ENCODE measurements at places on chromosomes 1 and 21.
A peak's percentile ranks its signal among the peaks of the same experiment; 100 is the strongest.

- DNase-seq = no peak
Observed at GRCh38 chr1:38418195-38419030, 371.8 kb upstream of the POU3F1 start.

- DNase-seq = no peak
Observed at GRCh38 chr1:193462629-193463320, 276.4 kb upstream of the B3GALT2 start.

GRCh38 chr1:8476006-8476405 is 158.1 kb downstream of the SLC45A1 start:
- DNase-seq = no peak

- DNase-seq = peak; percentile 38
Observed at GRCh38 chr1:7300893-7301663, 470.0 kb upstream of the VAMP3 start.

DNA sequence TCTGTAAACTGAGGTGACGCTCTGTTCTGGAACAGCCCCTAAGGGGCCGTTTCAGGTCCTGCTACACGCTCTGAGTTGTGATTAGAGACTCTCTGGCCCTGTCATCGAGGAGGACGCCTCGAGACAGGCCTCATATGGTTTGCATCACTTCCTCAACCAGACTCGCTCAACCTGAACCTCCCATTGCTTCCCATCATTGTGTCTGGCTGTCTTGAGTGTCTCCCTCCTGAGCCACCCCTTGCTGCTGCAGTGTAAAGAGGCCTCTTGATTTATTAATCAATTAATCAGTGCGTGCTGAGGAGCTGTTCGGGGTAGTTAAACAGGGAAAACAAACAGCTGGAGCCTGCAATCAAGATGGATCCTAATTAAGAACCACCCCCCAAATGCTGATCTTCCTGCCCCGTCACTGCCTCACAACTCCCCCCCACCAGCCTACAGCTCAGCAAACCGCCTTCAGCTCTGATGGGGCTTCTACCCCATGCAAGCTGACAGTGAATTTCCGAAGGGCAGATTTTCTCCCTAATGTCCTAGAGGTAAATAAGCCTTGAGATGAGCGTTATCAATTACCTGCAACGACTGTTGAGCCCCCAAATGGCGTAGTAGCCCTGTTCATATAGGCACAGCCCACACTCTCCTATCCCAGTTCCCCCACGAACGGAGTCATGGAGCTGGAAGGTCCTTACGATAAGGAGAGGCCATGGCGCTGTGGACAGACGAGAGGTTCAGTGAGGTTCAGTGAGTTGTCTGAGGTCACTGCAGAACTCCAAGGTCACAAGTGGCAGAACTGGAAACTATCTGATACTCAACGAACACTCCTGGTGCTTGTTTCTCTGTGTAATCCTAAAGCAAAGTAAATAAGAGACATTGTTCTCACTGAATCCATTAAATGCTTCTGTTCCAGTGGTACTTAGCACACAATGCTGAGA is 210.6 kb downstream of the KIF26B start:
- DNase-seq = no peak

DNA sequence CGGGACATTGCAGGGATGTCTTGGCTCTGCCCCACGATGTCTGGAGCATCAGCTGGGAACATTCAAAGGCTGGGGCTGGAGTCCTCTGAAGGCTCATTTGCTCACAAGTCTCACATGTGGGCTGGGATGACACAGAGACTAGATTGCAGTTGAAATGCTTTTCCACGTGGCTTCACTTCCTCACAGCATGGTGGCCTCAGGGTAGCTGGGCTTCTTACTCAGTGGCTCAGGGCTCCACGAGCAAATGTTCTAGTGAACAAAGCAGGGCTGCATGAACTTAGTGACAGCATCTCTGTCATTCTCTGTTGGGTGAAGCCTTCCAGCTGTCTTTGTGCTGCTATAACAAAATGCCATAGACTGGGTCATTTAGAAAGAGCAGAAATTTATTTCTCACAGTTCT is 247.0 kb upstream of the POU3F1 start:
- DNase-seq = no peak

DNA sequence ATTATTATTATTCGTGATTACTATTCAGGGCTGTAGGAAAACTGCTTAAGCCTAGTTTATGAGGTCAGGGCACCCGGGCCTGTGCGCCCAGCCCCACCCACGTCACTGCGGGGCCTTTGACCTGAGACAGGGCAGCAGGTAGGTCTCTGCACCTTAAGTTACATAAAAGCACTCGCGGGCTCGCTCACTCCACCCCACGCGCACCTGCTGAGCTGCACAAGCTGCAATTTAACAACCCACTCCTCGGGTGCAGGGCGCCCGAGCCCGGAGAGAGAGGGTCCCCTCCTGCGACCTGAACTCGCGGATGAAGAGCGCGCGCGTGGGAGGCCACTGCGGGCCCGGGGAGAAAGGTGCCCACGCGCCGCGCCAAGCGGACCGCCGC is 477 bp downstream of the ICMT start:
- DNase-seq = no peak

- DNase-seq = no peak
Observed at GRCh38 chr1:26283871-26284596, 4.1 kb downstream of the SH3BGRL3 start.

GRCh38 chr1:90579212-90579802 is 137.8 kb downstream of the BARHL2 start:
- DNase-seq = peak; percentile 9

GRCh38 chr1:2050793-2051682 is 827 bp downstream of the PRKCZ start:
- no peak for DNase-seq

- DNase-seq = no peak
Observed at GRCh38 chr1:67390041-67390887, 39.9 kb downstream of the SERBP1 start.

GRCh38 chr1:153565529-153566374 is at the start of gene S100A2:
Gene S100A2 (minus strand): TSS chr1:153565844. CDS start chr1:153563877, 1,967 bp downstream.
- DNase-seq = no peak

- DNase-seq = peak; percentile 56
Observed at GRCh38 chr21:38869946-38870345, 64.2 kb downstream of the ETS2 start.

- DNase-seq = no peak
Observed at GRCh38 chr21:41220208-41220733, 52.3 kb downstream of the BACE2 start.

DNA sequence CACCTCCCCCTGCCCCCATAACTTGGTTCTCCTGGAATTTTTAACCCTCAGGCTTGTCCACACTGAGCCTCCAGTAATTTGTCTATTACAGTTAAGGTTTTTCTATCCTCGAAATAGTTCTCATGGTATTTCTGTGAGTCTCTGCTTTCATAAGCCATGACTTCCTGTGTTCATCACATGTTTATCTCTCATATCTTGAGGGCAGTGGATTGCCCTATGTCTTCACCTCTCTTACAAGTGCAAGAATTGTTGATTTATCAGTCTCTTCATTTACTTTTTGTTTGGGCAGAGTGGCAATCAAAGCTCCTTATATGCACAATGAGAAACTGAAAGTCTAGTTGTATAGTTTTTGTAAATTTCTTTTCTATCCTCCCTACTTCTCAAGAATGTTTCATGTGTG is 328.4 kb downstream of the PLA2G4A start:
- DNase-seq = no peak

GRCh38 chr1:225944951-225945350 is 3.9 kb upstream of the LEFTY2 start:
- DNase-seq = no peak

DNA sequence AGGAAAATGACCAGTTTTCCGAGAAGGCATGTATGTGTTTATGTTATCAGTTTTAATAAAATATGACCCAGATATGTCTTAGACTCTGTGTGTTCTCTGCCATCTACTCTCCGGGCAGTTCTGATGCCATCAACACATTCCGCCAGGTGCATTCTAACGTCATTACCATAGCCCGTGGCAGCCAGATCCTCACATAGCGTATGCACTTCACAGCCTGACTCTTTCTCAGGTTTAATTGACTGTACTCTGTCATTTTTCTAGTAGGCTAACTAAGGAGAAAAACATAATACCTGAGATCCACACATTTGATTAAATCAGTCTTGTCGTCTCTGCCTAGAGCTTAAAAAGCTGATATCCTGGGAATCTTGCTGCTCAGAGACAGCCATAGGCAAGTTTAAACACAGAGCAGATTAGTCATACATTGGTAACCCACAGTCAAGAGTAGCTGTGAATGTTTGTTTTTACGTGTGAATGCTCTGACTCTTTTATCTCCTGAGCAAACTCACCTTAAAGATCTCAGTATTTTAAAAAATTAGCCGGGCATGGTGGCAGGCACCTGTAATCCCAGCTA is 175.9 kb downstream of the GREM2 start:
- DNase-seq = no peak

- no peak for DNase-seq
Observed at GRCh38 chr1:95067568-95067967, 5.2 kb downstream of the ALG14 start.

GRCh38 chr1:22052115-22053016 is at the start of gene CDC42:
Gene CDC42 (plus strand): TSS chr1:22052709. CDS start chr1:22078479, 25,770 bp downstream.
- peak; percentile 90 for DNase-seq

DNA sequence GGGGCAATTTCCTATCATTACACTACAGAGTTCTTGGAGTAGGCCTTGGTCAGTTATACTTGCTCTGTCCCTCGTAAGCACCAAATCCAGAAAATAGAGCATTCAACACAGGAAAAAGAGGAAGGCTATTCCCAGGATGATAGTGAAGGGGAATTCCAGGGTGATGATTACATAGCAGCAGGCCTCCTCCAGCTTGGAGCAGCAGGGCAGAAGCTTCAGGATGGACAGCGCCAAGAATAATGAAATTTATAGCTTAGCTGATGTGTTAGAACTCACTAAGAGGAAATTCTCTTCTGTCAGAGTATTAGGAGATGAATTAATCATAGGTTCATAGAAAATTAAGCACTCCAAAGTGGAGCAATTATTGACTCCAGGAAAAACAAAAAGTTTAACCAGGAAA is 10.8 kb upstream of the SMAP2 start:
- DNase-seq = no peak

GRCh38 chr1:117368116-117369108 is 1.2 kb downstream of the MAN1A2 start:
- peak; percentile 49 for DNase-seq

DNA sequence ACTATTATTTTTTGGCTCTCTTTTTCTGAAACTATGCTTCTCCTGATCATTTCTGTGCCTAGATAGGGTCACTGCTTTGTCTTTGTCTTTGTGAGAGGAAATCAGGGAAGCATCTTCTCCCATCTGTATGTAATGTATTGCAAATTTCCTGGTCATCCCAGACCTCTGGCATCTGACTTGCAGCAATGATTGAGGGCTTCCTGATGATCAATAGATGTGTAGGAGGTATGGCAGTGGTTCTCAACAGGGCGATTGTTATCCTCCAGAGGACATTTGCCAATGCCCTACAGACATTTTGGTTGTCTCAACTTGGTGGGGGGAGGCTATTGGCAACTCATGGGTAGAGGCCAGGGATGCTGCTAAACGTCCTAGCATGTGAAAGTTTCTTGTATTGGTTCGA is 64.7 kb downstream of the RGL1 start:
- DNase-seq = no peak

DNA sequence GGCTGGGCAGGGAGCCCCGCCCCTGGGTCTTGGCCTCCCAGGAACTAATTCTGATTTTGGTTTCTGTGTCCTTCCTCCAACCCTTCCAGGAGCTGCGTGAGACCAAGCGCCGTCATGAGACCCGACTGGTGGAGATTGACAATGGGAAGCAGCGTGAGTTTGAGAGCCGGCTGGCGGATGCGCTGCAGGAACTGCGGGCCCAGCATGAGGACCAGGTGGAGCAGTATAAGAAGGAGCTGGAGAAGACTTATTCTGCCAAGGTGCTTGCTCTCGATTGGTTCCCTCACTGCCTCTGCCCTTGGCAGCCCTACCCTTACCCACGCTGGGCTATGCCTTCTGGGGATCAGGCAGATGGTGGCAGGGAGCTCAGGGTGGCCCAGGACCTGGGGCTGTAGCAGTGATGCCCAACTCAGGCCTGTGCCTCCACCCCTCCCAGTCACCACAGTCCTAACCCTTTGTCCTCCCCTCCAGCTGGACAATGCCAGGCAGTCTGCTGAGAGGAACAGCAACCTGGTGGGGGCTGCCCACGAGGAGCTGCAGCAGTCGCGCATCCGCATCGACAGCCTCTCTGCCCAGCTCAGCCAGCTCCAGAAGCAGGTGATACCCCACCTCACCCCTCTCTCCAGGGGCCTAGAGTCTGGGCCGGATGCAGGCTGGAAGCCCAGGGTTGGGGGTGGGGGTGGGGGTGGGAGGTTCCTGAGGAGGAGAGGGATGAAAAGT is 18.5 kb upstream of the SEMA4A start:
- DNase-seq = no peak

GRCh38 chr1:3514404-3514803 is 59.9 kb downstream of the ARHGEF16 start:
- no peak for DNase-seq

- no peak for DNase-seq
Observed at GRCh38 chr1:167173516-167174184, 47.0 kb upstream of the POU2F1 start.

DNA sequence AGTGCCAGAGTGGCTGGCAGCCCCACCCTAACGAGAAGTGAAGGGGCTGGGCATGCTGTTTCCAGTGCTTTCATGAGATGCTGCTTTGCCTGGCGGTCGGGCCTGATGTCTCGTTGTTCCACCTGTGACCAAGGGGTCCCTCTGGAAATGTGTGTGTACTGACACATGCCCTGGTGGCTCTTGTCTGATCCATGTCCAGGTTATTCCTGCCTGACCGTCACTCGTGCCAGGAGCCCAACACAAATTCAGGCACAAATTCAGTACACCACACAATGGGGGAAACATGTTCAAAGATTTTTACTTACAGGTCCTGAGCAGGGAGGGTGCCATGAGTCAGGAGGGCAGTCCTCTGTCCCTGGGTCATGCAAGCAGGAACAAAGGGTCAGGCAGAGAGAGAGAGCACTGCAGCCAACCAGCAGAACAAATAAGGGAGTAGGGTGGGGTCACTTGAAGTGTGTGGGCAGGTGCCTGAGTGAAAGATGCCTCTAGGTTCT is 76.3 kb downstream of the ADARB1 start:
- DNase-seq = no peak

DNA sequence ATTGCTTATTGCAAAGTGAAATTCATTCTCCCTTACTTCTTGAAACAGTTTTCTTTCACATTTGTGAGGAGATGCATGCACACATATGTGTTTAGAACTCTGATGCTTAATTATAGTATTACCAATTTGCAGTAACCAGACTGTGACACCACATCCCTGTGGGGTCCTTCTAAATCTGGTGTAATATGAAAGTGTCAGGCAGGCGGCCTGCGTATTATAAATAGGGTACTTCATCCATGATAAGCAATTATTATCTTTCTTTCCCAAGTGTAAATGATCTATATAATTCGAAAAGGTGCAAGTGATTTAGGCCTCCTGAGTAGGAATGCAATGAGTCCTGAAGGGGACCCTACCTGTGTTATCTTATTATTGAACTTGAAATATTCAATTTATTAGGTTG is 876 bp downstream of the EFCAB7 start:
- peak; percentile 10 for DNase-seq
